ENCODE measurements at places on chromosomes 2 and 18.

DNA sequence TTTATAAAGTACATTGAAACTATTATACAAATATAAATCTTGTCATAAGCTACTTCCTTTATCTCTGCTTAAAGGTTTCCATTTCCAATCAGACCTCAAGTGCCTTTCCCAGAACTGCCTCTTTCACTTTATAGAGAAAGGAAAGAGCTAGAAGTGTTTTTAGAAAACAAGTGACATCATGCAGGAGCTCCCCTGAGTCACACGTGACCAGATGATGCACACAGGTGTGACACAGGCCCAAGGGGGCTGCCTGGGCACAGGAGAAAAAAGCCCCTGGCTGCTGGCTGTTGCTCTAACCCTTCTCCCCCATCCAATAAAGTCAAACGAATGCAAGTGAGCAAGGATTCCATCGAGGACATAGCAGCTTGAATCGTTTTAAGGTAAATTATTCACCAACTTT lies 21.4 kb upstream of the SH3BP4 start:
- DNase-seq: no peak

DNA sequence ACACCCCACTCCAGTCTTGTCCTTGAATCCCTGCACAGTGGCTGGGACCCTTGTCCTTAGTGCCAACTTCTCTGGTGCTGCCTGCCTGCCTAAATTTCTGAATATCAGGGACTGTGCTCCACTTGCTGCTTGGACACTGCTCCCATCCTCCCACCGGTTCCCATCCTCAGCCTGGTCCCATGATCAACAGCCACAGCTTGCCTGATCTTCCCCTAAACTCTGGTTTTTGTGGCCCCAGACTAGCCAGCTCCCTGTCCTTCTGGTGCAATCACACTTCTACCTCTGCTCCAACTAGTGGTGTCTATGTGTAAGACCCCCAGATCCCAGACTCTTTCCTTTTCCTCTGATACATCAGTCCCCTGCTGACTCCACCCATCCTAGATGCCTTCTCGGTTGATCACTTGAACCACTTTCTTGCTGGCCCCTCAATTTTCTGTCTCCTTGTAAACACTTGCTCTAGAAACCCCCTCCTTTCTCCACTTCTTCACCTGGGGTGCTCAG lies 37.2 kb upstream of the POLE4 start:
- no peak for DNase-seq

- no peak for DNase-seq
Measured at GRCh38 chr18:68764016-68764415, 33.9 kb upstream of the CCDC102B start.

- peak; percentile 41 for DNase-seq
Measured at GRCh38 chr2:111698743-111699554, 185.0 kb downstream of the ANAPC1 start.

DNA sequence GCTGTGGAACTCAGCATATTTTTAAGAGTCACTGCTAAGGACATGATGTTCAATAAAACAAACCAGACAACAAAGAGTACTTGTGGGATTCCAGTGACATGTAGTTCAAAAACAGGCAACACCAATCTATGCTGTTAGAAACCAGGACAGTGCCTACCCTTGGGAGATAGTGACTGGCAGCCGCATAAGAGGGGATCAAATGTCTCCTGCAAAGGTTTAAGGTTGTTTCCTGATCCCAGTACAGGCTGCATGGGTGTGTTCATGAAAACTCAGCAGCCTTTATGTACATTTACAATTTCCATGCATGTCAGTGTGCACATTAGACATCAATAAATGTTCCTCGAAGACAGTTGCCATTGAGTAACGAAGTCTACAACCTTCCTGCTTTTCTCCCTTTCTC lies 183.8 kb downstream of the PID1 start:
- DNase-seq: no peak

DNA sequence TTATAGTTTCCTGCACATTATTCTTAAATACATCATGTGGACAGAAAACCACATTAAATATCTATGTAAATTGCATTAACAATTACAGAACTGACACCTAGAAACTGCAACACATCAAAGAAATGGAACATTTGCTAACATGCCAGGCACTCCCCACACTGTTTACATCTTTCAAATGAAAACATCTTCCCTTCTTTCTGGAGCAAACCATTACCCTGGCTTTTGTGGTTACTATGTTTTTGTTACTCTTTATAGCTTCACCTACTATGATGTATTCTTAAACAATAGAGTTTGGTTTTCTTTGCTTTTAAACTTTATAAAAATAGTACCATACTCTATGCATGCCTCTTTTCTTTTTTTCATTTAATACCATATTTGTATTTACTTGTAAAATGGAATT lies 1894.5 kb upstream of the CELF4 start:
- no peak for DNase-seq

Data from COR-L47 (cell line).